ENCODE measurements at places on chromosomes 7 and 10. TPM values are rescaled to one million over a fixed set of nuclear protein-coding genes. Genes with fewer than 3 reads are reported as not detected.

Gene C7orf33
- not detected for total RNA-seq

Gene TMEM270
- total RNA-seq, result not detected

Gene WDR86
- total RNA-seq, result 0.41 TPM

Gene MEIG1
- total RNA-seq, result not detected

Gene SORBS1
- 666 TPM for total RNA-seq

Gene MYOZ1
- total RNA-seq, result 0.51 TPM

Gene EPDR1
- 55.1 TPM for total RNA-seq

Gene VSTM2A
- not detected for total RNA-seq

Gene TAS2R3
- total RNA-seq, result 0.43 TPM

Gene PHYHIPL
- total RNA-seq, result not detected

Gene KCNMA1
- total RNA-seq, result 2.2 TPM

Gene AKR1B15
- not detected for total RNA-seq

Gene VWC2
- 8.0 TPM for total RNA-seq

Gene CCL24
- total RNA-seq, result not detected

Gene LRIT1
- not detected for total RNA-seq

Gene CPA2
- not detected for total RNA-seq

Gene PRKAR1B
- total RNA-seq, result 16.7 TPM

Gene CXCL12
- total RNA-seq, result 144 TPM

Gene PON2
- 37.4 TPM for total RNA-seq

Gene SPDYE2
- not detected for total RNA-seq

Gene MASTL
- total RNA-seq, result 1.5 TPM

Gene ASAH2
- 2.0 TPM for total RNA-seq

Gene ANKRD61
- total RNA-seq, result not detected

Gene FXYD4
- not detected for total RNA-seq

Gene TSPAN15
- total RNA-seq, result 11.8 TPM

Gene MXI1
- 69.1 TPM for total RNA-seq

Gene AKR1C3
- total RNA-seq, result 40.5 TPM

Gene SPAM1
- total RNA-seq, result not detected

Gene OR13A1
- total RNA-seq, result not detected

Gene RALA
- 35.7 TPM for total RNA-seq

Gene EEPD1
- 11.5 TPM for total RNA-seq

Gene SEPTIN14
- not detected for total RNA-seq

Gene HMX3
- not detected for total RNA-seq

Gene SRGN
- total RNA-seq, result 50.2 TPM

Gene IGFBP3
- total RNA-seq, result 45.4 TPM

Gene LAMTOR4
- total RNA-seq, result 99.4 TPM

Gene PSD
- total RNA-seq, result 0.49 TPM

Gene STN1
- 30.1 TPM for total RNA-seq

Gene VWDE
- not detected for total RNA-seq

Gene WDR91
- 3.8 TPM for total RNA-seq

Gene TRIM50
- 0.32 TPM for total RNA-seq

Measured in Right ventricle myocardium inferior (tissue), 1 donor.